PC-3 (cell line): ENCODE measurements at places on chromosomes 11 and 22. TPM values are rescaled to one million over a fixed set of nuclear protein-coding genes. Genes with fewer than 3 reads are reported as not detected.

GRCh38 chr11:123100379-123101085 is 38.6 kb upstream of the HSPA8 start:
- H3K4me1 ChIP-seq: 0 out of 2 replicates have a peak, but pooled peaks cover 4% of the 10 kb centered on the region
- DNase-seq: no peak
- no peak overlapping the region for H3K27ac ChIP-seq
- no peak overlapping the region for H3K4me3 ChIP-seq
- no peaks in the 10 kb centered on the region for H3K27me3 ChIP-seq

DNA sequence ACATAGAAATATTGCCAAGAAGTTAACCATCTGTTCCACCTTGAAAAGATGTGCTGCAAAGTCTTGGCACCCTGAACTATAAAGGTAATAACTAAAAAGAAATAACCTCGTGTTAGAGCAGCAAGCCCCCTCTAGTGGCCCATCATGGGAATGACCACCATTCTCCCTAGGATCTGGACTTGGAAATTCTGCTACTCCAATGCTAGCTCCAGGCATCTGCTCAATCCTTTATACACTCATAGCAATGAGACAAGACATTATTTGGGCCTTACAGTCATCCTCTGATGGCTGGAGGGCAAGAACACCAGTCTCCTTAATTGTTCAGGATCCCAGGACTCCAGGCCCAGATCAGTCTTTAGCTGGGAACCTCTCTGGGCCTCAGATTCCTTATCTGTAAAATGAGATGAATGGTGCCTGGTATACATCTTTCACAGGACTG is 76.0 kb downstream of the CWC15 start:
- peaks cover 8% of the 10 kb centered on the region; the same call in 1 of the 2 replicates for H3K4me1 ChIP-seq
- no peaks in the 10 kb centered on the region for H3K27me3 ChIP-seq
- peak; percentile 78 for DNase-seq

GRCh38 chr22:48704335-48704734 is 1123.3 kb downstream of the BRD1 start:
- H3K4me1 ChIP-seq: no peaks in the 10 kb centered on the region
- no peak overlapping the region for H3K27ac ChIP-seq
- H3K27me3 ChIP-seq: no peaks in the 10 kb centered on the region
- H3K4me3 ChIP-seq: no peak overlapping the region

RBX1 gene
- 55.0 TPM in 2 replicates for total RNA-seq

GRCh38 chr22:28484662-28485061 is 195.0 kb downstream of the TTC28 start:
- no peaks in the 10 kb centered on the region for H3K4me1 ChIP-seq
- DNase-seq: no peak
- no peaks in the 10 kb centered on the region for H3K36me3 ChIP-seq
- no peaks in the 10 kb centered on the region for H3K27me3 ChIP-seq
- no peak overlapping the region for H3K4me3 ChIP-seq

DNA sequence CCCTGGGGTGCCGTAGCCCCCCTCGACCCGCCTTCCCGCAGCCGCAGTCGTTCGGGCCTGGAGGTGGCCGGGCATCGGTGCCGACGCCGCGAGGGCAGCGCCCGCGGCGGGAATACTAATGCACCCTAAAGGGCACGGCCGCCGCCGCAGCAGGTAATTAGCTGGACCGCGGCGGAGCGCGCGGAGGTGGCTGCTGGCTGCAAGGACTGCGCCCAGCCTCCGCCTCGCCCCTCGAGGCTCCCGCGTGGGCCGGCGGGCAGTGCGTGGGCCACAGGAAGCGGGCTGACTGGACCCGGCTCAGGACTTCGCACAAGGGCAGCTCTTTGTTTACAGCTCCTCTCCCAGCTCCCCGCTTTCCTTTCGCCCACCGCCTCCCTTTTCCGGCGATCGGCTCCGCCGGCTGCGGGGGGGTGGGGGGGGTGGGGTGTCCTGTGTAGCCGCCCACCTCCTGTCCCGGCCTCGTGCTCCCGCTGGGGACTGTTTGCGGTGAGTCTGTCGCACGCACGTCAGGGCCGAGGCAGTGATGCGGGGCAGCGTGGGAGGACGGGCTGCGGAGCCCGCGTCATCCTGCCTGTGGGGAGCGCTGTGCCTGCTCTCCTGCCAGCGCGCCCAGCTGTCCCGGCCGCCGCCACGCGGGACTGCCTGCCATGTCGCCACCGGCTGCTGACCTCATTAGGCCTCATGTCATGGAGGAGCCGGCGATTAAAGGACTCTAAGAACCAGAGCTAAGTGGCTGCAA is 53.2 kb downstream of the GRIK4 start:
- H3K4me1 ChIP-seq: peaks cover 14% of the 10 kb centered on the region
- peak overlapping the region; percentile 34; the same call in 1 of the 2 replicates for H3K4me3 ChIP-seq
- peaks cover 42% of the 10 kb centered on the region for H3K27me3 ChIP-seq
- no peak for DNase-seq
